ENCODE measurements at places on chromosomes 5 and 9. TPM values are rescaled to one million over a fixed set of nuclear protein-coding genes. Genes with fewer than 3 reads are reported as not detected.

PTTG1 gene
- 246 TPM for total RNA-seq

TXNDC8 gene
- not detected for total RNA-seq

CTXN3 gene
- not detected for total RNA-seq

UBAC1 gene
- 60.2 TPM for total RNA-seq

SLC6A7 gene
- total RNA-seq: not detected

PCDHGB5 gene
- total RNA-seq: 1.2 TPM

MLANA gene
- not detected for total RNA-seq

FXN gene
- total RNA-seq: 20.6 TPM

POU5F2 gene
- 0.35 TPM for total RNA-seq

INSYN2B gene
- total RNA-seq: 3.9 TPM

DNA sequence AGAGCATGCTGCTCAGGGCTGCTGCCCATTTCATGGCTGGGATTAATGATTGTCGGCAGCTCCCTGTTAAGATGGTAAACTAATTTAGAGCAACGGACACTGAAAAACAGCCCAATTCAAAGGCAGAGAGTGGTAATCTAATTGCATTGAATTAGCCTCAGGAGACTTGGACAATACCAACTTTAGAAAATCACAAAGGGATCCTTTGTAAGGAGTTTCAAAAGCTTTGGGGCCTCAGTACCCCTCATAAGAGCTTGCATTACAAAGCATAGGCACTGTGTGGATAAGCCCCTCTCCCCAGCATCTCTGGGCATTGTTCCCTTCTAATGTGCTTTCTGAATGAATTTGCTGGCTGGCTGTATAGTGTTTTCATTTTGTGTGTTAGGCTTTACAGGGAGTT, 6.7 kb downstream of the GLRA1 start:
- DNase-seq: no peak

- DNase-seq: no peak
Measured at GRCh38 chr9:36738318-36738976, 165.8 kb downstream of the MELK start.

DNA sequence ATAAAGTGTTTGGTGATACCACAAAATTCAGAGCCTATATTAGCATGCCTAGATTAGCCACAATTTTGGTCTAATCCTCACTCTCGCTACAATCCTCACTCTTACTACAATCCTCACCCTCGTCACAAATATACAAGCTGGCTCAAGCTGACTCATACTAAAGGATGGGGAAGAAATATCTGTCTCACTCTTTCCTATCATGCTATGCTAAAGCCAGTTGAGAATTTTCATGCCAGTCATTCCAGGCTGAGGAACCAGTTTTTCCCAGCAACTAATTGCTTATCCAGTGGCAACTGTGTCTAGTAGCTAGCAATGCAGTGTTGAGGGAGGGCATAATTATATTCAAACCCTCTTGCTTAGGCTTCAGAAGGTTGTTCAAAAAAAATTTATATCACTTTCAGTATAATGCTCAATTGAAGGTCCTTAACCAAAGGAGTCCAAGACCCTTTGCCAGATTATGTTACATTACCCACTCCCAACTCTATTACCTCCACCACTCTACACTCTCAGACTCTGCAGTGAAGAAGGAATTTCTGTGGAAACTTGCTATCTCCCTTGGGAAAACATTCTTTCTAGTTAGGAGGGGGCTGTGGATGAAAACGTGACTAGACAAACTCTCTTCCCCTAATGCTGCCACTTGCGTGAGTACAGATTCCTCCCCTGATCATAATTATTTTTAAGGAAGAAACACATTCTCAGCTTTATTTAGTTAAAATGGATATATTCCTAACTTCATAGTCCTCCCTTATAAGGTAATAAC, 810.3 kb upstream of the ACO1 start:
- no peak for DNase-seq

GRCh38 chr9:79812507-79813257, 240.9 kb downstream of the TLE4 start:
- DNase-seq: no peak

GRCh38 chr9:137688725-137689124, 69.9 kb downstream of the EHMT1 start:
- no peak for DNase-seq

DNA sequence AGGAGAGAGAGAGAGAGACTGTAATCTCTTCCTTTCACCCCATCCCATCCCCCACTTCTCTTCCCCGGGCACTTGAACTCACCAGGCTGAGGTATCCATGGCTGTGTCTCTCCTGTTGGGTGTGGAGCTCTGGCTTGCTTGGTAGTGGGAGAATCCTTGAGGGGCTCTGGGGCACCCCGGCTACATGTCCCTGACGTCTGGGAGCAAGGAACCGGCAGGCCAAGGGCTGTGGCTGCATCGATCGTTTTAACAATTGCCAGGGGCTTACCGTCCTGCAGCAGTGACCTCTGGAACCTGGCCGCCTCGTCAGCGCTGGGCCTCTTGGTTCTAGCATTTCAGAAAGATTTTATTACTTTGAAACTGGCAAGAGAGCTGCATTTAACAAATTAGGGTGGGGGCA, 30.0 kb downstream of the FGF18 start:
- no peak for DNase-seq
